ENCODE measurements at places on chromosomes 1 and 21. TPM values are rescaled to one million over a fixed set of nuclear protein-coding genes. Genes with fewer than 3 reads are reported as not detected.

Gene OR2T33
- polyA plus RNA-seq: not detected

Gene TMPRSS2
- 38.6 TPM for polyA plus RNA-seq

Gene SV2A
- 8.7 TPM for polyA plus RNA-seq

Gene NIBAN1
- polyA plus RNA-seq: 3.3 TPM

Gene ZMYND12
- polyA plus RNA-seq: 4.4 TPM

GRCh38 chr1:169160845-169161495 is 54.5 kb downstream of the ATP1B1 start:
- no peak for DNase-seq

DNA sequence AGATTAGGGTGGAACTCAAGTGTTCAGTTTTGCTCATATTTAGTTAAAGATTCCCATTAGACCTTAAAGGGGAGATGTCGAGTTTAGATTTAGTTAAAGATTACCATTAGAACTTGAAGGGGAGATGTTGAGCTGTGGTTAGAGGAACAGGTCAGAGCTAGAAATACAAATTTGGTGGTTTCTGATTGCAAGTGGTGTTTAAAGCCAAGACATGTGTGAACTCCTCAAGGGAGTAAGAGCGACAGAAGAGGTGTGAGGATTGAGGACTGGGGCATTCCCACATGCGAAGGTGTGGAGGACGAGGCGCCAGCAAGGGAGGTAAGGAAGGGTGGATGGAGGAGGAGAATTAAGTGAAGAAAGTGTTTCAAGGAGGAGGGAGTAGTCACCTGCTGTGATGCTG is 168.6 kb downstream of the IER5 start:
- no peak for DNase-seq

- no peak for DNase-seq
Measured at GRCh38 chr1:67371681-67372080, 58.5 kb downstream of the SERBP1 start.

DNA sequence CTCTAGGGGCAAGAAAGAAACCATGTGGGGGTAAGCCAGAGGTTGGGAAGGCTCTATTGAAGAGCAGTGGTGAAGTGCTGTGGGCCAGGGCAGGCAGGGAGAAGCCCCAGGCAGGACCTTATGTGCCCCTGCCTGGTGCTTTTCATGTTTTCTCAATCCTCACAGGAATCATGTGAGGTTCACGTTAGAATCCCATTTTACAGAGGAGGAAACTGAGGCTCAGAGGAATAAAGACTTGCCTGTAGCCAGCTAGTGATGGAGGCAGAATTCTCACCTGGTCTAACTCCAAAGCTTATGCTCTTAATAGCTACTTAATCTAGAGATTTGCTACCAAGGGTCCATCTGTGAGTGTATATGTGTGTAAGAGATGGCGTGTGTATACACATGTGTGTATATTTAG is 4.2 kb downstream of the TTC22 start:
- no peak for DNase-seq

GRCh38 chr1:169877800-169878491 is 15.8 kb downstream of the SCYL3 start:
- DNase-seq: no peak

DNA sequence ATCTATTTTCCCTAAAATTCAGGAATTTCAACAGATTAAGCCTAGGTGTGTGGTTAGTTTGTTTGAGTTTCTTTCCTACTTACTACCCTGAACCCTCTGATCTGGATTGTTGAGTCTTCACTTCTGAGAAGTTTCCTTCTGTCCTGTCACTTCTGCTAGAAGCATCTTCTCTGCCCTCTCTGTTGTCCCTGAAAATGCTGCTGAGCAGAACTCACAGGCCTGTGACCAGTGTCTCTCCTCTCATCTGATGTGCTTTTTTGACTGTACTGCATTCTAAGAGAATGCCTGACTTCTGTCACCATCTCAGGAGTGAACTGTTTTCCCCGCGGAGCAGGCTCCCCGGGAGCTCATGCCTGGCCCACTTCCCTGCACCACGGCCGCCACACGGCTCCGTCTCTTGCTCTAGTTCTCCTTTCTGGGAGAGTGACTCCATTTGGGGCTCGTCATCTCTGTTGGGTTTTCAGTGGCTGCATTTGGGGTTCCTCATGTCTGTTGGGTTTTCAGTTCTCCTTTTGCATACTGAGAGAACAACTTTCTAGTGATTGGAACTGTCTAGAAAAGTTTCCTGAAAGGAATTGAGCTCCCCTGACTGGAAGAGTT is 77.9 kb downstream of the POFUT2 start:
- DNase-seq: no peak

- peak; percentile 70 for DNase-seq
Measured at GRCh38 chr1:12594966-12595756, 22.8 kb downstream of the DHRS3 start.

DNA sequence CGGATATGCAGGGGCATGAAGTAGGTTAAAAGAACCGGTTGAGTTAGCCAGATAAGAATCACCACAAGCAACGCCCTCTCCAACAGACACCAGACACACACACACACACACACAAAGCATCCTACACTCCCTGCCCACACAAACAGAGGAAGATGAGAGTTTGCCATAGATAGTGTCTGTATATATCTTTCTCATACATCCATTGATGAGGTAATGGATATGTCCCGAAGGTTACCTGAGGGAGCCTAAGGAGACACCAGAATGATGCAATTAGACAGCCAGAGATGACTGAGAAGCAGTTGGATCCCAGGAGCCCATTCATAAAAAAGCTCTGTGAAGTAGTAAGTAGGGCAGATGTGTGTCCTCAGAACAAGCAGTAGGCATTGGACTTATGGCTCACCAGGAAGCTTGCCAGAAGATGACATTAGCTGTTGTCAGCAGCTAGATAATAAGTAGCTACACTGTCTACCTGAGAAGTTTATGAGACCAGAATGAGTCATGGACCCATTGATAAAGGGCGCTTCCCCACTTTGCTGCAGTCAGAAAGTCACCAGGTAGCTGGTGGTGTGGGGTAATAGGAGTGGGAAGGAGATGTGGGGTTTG is 247.0 kb downstream of the KCNT2 start:
- DNase-seq: no peak

DNA sequence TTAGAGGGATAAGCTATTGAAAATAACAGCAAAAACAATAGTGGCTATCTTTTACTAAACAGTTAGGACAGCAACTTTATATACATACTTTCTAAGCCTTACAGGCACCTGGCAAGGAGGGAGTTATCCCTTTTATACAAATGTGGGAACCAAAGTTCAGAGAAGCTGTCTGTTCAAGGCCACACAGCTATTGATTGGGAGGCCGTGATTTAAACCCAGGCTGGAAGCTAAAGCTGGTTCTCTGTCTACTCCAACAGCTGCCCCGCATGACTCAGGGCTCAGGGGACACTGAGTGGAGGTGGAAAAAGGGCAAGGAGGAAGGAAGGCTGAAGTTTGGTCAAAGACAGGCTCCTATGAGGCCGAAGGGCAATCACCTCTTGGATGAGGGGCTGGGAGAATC is 26.7 kb downstream of the KCNA2 start:
- no peak for DNase-seq

DNA sequence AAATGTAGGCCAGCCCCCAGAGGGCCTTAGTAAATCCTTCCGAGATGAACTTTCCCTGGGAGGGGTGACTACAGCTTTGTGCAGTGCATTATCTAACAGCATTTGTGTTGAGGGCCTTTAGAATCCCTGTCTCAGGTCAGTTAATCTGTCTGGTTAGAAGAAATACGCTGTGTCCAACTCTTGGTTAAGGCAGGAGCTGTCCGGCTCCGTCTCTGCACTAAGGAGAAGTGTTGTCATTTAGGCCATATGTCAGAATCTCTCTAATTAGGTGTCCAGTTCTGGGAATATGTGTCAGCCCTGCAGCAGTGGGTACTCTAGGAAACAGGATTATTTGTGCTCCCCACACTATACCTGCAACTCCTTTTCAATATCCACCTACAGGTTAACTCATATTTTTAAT is 67.1 kb upstream of the DESI2 start:
- no peak for DNase-seq

DNA sequence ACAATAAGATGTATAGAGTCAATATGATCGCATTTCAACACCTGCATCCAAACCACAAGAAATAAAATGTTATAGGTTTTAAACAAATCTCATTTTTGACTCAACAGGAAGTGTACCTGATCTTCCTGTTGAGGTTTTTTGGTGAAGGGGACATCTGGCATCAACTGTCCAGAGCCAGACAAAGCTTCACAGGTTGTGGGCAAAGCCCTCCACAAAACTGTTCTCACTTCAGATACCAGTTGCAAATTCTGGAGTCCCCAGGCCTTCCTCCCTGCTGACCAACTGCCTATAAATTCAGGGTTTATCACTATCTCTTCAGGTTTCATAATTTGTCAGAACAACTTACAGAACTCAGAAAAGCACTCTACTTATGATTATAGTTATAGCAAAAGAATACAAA is 326.1 kb upstream of the CAMK1G start:
- no peak for DNase-seq

DNA sequence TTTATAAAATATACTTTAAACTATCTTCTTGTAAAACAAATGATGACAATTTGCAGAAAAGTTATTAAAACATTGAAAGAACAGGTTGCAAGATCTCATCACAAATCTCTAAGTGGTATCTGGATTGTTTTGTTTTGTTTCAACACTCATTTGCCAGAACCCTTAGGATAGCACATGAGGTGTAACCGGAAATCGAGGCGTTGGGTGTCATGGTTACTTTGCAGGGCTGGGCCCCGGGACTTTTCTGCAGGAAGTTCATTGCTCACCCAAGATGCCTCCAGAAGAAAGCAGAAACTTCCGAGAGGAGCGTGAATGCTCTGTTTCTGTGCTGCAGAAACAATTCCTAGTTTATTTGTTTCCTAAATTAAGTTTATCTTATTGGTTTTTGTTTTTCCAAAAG is 2.5 kb downstream of the DISC1 start:
- no peak for DNase-seq

DNA sequence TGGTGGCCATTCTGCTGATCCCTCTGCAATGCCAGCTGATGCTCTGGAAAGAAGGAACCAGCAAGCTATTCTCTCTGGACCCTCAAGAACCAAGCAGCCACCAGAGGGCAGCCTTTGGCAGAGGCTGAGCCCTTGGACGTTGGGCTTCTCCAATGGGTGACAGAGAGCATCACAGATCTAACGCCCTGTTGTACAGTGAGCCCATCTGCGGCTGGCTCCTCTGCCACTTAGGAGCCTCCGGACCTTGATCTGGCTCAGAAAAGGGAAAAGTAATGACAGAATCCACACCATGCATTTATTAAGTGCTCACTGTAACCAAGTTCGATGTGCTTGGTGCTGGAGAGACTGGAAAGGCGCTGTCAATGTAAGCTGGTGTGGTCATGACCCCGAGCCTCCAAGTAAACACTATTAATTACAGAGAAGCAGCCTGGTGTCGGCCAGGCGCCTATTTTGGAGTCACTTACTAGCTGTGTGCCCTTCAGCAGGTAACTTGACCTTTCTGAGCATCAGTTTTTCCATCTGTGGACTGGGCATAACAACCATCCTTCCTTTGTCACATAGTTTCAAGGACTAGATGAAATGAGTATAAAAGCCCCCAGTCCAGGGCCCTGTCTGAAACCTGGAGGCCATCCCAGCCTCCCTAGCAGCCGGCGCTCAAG is 34.9 kb downstream of the ECE1 start:
- no peak for DNase-seq

DNA sequence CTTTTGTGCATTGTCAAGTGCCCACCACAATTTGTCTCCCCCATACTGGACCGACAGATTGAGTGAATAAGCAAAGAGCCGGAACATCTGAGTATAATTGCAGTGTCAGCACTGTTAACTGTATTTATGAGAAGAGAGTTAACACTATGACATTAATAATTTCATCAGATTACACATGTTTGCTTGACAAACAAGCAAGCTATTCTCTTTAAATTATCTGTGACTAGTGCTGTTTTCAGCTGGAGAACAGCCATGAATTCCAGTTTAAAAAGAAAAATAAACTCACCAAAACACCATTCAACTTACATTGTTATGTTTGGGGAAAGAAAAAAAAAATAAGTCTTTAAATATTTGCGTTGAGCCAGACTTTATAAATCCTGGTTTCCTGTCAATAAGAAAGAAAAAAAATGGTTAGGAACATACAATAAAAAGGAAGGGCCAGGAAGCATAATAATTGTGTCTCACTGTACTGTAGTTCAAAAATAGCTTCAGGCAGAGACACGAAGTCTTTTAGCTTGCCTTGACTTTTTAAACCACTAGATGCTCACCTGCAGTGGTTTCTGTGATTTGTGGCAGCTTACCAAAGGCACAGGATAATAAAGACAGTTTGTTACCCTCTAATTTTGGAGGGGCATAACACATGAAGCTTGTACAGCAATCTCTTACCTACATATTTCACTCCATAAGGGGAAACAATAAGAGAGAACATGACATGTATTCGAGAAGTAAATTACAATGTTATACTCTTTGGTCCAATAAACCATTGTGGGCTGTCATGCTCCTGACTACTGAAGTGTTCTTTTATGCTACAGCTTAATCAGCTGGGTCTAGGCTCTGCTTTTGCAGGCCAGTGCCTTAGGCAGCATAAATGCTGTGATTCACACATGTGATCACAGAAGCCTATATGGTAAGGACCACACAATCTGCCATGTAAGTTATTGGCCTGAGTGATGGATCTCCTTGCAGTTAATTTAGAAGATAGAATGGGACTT is 302.0 kb upstream of the ADGRL2 start:
- no peak for DNase-seq

- DNase-seq: no peak
Measured at GRCh38 chr21:38885909-38886308, 80.2 kb downstream of the ETS2 start.

- DNase-seq: no peak
Measured at GRCh38 chr1:22317920-22318243, 133.8 kb upstream of the ZBTB40 start.

GRCh38 chr1:113219377-113219776 is 146.4 kb downstream of the LRIG2 start:
- DNase-seq: no peak

DNA sequence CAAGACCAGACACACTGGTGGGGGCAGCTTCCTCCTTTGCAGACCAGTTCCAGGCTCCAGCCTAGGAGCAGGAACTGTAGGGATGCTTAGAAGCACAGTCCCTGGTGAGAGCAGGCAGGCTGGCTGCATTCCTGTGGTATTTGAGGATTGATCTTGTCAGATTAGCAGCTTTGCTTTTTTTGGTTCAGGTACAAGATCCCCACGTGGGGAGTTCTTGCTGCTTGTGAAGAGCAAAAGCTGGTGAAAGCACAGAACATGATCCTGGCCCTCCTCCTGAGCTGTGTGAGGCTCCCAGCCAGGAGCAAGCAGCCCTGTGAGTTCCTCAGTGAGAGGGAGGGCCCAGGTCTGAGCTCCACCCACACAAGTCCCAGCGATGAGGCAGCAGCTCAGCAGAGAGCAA is 75.3 kb upstream of the ARTN start:
- no peak for DNase-seq

DNA sequence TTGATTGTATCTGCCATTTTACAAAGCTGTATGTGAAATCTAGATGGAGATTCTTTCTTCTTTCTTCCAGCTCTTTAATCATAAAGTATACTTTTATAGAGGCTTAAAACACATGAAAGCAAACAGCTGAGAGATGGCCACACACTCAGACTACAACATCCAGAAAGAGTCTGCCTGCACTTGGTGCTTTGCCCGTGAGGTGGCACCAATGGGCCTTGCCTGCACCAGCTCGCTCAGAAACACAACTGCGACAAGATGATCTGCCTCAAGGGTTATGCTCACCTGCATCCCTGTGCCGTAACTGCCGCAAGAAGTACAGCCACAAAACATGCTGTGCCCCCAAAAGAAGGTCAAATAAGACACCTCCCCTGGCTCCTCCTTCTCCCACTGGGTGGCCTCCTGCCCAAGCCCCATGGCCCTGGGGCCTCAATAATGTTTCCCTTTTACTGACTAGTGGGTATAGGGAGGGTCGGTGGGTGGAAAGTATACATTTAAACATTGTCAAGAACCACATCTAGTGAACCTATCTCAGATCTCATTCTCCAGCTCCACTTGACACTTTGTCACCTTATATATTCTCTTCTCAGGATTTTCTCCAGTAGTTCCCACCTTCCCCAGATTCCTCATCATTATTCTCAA is 66.7 kb upstream of the ANGPTL3 start:
- no peak for DNase-seq

All from left renal cortex interstitium (tissue), 4 donors.